ENCODE measurements at places on chromosomes 1 and 21. TPM values are rescaled to one million over a fixed set of nuclear protein-coding genes. Genes with fewer than 3 reads are reported as not detected.

Gene TMIGD3
- total RNA-seq = 1.2 TPM

Gene CD5L
- not detected for total RNA-seq

Gene AKR7A3
- 1.8 TPM for total RNA-seq

DNA sequence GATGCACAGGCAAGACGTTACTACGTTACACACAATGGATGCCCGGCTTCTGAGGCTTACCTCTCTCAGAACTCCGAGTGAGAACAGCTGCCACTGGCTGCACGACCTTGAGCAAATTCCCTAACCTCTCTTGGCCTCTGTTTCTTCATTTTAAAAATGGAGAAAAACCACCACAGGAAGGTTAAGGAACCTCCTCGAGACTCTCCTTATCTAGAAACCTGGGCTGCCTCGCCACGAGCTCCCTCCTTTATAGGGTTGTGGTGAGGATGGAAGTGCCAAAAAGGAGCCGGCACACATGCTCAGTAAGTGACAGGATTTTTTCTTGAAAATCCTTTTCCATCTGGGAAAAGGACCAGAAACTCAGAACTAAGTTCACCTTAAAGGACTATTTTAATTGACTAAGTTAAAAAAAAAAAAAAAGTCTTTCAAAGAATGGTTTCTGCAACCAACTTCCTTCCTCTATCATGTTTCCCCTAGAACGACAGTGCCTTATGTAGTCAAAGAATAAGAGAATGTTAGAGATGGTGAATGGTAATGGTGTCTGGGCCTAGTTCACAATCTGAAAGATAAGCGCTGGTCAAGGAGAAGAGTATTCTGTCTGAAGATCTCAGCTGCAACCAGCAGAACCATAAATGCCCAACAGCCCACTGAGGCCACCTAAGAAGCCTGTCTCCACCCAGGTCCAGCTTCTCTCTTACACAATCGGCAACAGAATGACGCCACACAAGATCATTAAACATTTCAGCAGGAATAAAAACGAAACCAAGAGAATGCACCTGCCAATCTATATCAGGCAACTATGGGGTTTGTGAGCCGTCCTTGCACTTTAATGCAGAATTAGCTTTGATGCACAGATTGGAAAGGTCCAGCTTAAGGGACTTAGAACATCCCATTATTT is 64.9 kb downstream of the SLC45A1 start:
- DNase-seq = no peak

DNA sequence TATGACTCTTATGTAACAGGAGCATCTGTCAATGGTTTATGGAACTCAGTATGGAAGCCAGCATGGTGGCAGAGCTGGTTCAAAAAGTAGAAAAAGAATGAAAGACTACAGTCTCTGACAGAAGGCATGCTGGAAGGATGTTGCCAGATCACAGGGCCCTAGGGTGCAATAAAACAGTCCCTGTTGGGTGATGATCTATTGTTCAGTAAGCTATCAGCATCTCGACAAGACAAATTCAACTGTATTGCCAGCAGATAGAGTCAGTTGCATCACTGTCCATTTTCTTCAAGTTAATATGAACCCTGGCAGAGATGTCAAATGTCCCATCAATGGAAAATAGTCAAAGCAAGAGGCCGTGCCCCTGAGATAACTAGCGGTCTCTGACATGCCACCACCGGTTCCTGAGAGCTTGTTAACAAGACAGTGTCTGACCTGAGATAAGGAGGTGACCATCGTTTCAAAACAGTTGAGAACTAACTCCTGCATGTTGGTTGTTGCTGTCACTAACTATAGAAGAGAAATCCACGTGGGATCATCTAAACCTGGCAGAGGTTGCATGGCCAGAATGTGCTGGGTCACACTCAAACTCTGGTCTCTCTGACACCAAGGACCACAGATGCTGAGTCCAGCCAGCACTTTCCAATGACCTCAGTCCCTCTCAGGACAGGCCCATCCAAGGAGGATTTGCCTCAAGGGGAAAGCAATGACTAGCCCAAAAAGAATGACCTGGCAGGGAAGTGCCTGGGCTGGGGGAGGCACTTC is 125.9 kb downstream of the RIPK4 start:
- no peak for DNase-seq

- DNase-seq = no peak
These were observed 13.2 kb downstream of the CAPN9 start for GRCh38 chr1:230760360-230760827.

DNA sequence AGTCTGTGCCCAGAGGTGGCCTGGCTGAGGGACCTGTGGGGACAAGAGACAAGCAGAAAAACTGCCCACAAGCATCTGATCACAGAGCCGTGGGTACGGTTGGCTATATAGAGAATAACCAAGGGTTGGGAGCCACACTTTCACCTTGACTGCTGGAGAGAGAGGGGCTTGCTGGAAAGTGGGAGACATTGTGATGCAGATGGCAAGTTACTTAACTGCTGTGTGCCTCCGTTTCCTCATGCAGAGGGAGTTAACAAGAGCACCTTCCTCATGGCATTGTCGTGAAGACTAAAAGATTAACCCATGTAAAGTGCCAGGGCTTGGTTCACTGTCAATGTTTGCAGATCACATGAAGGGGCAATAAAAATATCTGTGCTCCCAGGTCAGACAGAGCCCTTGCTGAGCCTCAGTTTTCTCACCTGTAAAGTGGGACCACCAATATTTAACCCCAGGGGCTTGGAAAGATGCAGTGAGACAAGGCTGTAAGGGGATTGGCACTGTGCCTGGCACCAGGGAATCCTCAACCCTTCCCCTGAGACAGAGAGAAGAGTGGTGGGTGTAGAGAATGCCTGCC is 52.8 kb downstream of the SDC3 start:
- no peak for DNase-seq

DNA sequence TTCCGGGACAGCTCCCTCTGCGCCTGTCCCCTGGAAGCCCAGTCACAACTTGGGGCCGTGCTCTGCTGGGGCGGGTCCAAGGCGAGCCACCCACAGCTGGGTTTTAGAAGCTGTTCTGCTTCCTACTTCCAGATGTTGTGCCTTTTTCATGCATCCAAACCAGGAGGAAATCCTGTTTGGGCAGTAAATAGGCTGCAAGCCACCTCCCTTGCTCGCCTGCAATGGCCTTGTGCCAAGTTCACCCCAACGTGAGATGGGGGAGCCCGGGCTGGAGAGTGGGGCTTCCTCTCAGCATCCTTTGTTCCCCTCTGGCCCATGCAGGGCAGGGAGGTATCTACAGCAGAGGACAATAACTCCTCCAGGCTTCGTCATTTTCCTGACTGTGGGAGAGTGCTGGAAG is 73.2 kb downstream of the DMRTB1 start:
- no peak for DNase-seq

GRCh38 chr1:232226197-232226712 is 403.7 kb downstream of the SIPA1L2 start:
- no peak for DNase-seq
